CD4-positive, alpha-beta T cell (primary cell): ENCODE measurements at places on chromosomes 6 and 20. TPM values are rescaled to one million over a fixed set of nuclear protein-coding genes. Genes with fewer than 3 reads are reported as not detected.

Gene NNAT
- not detected for total RNA-seq

Gene MYLK4
- 2.0 TPM for total RNA-seq

Gene RAET1G
- not detected for total RNA-seq

Gene LHFPL5
- total RNA-seq = not detected

Gene PSORS1C2
- total RNA-seq = not detected

Gene BPIFB1
- not detected for total RNA-seq

Gene INSM1
- not detected for total RNA-seq

Gene HAO1
- not detected for total RNA-seq

Gene GFOD1
- total RNA-seq = 2.0 TPM

Gene APOM
- total RNA-seq = 4.6 TPM

Gene DLK2
- total RNA-seq = 0.19 TPM

Gene IMPG1
- not detected for total RNA-seq

Gene DUSP15
- not detected for total RNA-seq

Gene ZSCAN9
- 0.85 TPM for total RNA-seq

Gene BMP7
- total RNA-seq = not detected

Gene LST1
- total RNA-seq = 10.3 TPM

Gene TRAPPC3L
- not detected for total RNA-seq

DNA sequence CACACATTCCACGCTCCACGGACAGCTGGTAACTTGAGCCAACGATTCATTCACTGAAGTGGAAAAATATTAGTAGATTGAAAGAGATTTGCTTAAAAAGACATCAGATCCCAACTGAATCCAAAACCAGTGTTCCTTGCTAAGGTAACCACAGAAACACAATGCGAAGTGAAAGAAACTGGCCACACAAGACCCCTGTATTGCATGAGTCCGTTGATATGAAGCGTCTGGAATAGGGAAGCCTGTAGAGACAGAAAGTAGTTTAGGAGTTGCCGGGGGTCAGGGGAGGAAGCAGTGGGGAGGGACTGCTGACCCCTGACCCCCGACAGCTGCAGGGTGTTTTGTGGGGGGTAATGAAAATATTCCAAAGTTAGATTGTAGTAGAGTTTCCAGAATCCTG, 10.0 kb downstream of the PCK1 start:
- no peak overlapping the region for H3K4me3 ChIP-seq
- H3K27ac ChIP-seq = no peak overlapping the region
- H3K27me3 ChIP-seq = peaks cover 19% of the 10 kb centered on the region
- no peaks in the 10 kb centered on the region for H3K36me3 ChIP-seq
- H3K4me1 ChIP-seq = no peaks in the 10 kb centered on the region
- DNase-seq = no peak

- H3K27ac ChIP-seq = no peak overlapping the region
- H3K27me3 ChIP-seq = no peaks in the 10 kb centered on the region
- no peak overlapping the region for H3K4me3 ChIP-seq
- no peaks in the 10 kb centered on the region for H3K4me1 ChIP-seq
Observed at GRCh38 chr6:53878808-53879207, 84.0 kb downstream of the LRRC1 start.

- H3K36me3 ChIP-seq = no peaks in the 10 kb centered on the region
- H3K27me3 ChIP-seq = peaks cover 4% of the 10 kb centered on the region
Observed at GRCh38 chr6:125154118-125154760, 666 bp downstream of the TPD52L1 start.

GRCh38 chr20:20411836-20412235, 43.9 kb downstream of the INSM1 start:
- no peaks in the 10 kb centered on the region for H3K27me3 ChIP-seq
- DNase-seq = no peak
- no peak overlapping the region for H3K27ac ChIP-seq

GRCh38 chr20:61346996-61347395, 94.9 kb downstream of the CDH4 start:
- H3K27ac ChIP-seq = no peak overlapping the region
- H3K36me3 ChIP-seq = no peaks in the 10 kb centered on the region
- no peak overlapping the region for H3K4me3 ChIP-seq
- H3K4me1 ChIP-seq = no peaks in the 10 kb centered on the region

GRCh38 chr20:34922654-34923381, 32.8 kb downstream of the GSS start:
- peaks cover 37% of the 10 kb centered on the region for H3K36me3 ChIP-seq
- no peak overlapping the region for H3K27ac ChIP-seq
- H3K27me3 ChIP-seq = no peaks in the 10 kb centered on the region
- DNase-seq = no peak

DNA sequence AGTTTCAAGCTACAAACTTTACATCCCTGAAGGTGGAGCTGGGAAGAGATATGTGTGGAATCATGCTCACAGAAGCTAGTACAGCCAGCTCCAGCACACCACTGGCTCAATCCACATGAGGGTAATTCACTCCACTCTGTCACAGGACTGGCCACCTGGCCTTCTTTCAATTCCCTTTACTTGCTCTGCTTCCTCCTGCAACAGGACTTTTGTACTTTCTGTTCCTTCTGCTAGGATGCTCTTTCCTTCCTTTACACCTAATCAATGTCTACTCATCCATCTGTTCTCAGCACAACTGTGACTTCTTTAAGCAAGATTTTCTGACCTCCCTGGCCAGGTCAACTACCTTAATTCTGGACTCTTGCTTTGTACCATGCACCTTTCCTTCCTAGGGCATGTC, 39.4 kb upstream of the MYB start:
- no peaks in the 10 kb centered on the region for H3K27me3 ChIP-seq
- no peak for DNase-seq
- no peak overlapping the region for H3K4me3 ChIP-seq
- no peak overlapping the region for H3K27ac ChIP-seq
- H3K4me1 ChIP-seq = no peaks in the 10 kb centered on the region

- no peaks in the 10 kb centered on the region for H3K4me1 ChIP-seq
- H3K4me3 ChIP-seq = no peak overlapping the region
- no peaks in the 10 kb centered on the region for H3K36me3 ChIP-seq
- H3K27me3 ChIP-seq = no peaks in the 10 kb centered on the region
Observed at GRCh38 chr6:125245523-125246264, 56.1 kb downstream of the HDDC2 start.

- no peak overlapping the region for H3K4me3 ChIP-seq
- no peaks in the 10 kb centered on the region for H3K36me3 ChIP-seq
- H3K27ac ChIP-seq = no peak overlapping the region
- no peak for DNase-seq
- no peaks in the 10 kb centered on the region for H3K4me1 ChIP-seq
- H3K27me3 ChIP-seq = no peaks in the 10 kb centered on the region
Observed at GRCh38 chr6:5181510-5182317, 79.0 kb downstream of the LYRM4 start.
